ENCODE measurements at places on chromosomes 12 and 14. TPM values are rescaled to one million over a fixed set of nuclear protein-coding genes. Genes with fewer than 3 reads are reported as not detected.

Gene RIPK3
- 13.2 TPM for total RNA-seq

Gene IFT81
- total RNA-seq = 1.3 TPM

Gene KRT85
- total RNA-seq = not detected

Gene GPR65
- total RNA-seq = 11.6 TPM

Gene PRH1
- 17.2 TPM for total RNA-seq

Gene CISTR
- not detected for total RNA-seq

Gene KERA
- not detected for total RNA-seq

Gene KRT1
- total RNA-seq = 3.0 TPM

Gene TAS2R42
- total RNA-seq = not detected

Gene EGLN3
- total RNA-seq = 16.0 TPM

Gene RPGRIP1
- total RNA-seq = not detected

Gene BCAT1
- 12.7 TPM for total RNA-seq

Gene SERPINA9
- total RNA-seq = not detected

Gene SERPINA5
- total RNA-seq = not detected

Gene MCRS1
- 67.9 TPM for total RNA-seq

Gene MIP
- total RNA-seq = not detected

Gene OGFOD2
- total RNA-seq = 21.3 TPM

Gene GPR137C
- total RNA-seq = 0.27 TPM

Gene FICD
- 5.8 TPM for total RNA-seq

Gene SNRPF
- total RNA-seq = 77.2 TPM

Gene TAS2R9
- total RNA-seq = not detected

Gene MBD6
- 62.4 TPM for total RNA-seq

Gene REM2
- 0.28 TPM for total RNA-seq

Gene SIX6
- not detected for total RNA-seq

Gene CIROP
- not detected for total RNA-seq

Gene TAS2R19
- total RNA-seq = 3.6 TPM

Gene SIX1
- total RNA-seq = 0.48 TPM

Gene CTSG
- total RNA-seq = not detected

Gene CCDC38
- total RNA-seq = not detected

Gene PPP1R36
- total RNA-seq = not detected

Gene MDM1
- 13.1 TPM for total RNA-seq

Gene ADCY6
- 0.55 TPM for total RNA-seq

Gene SH2B3
- total RNA-seq = 50.9 TPM

Gene MGST1
- 1.4 TPM for total RNA-seq

Gene KRT78
- not detected for total RNA-seq

Gene SCYL2
- total RNA-seq = 34.5 TPM

Gene GLT1D1
- total RNA-seq = 3.2 TPM

Gene MEG3
- not detected for total RNA-seq

Gene TSPAN19
- total RNA-seq = not detected

Gene RBMS2
- total RNA-seq = 11.0 TPM

Gene WSCD2
- total RNA-seq = not detected

Gene RFX4
- not detected for total RNA-seq

Gene SLCO1C1
- not detected for total RNA-seq

Gene MARK3
- total RNA-seq = 81.4 TPM

Gene PDZRN4
- total RNA-seq = not detected

Gene KTN1
- 137 TPM for total RNA-seq

Gene AVPR1A
- total RNA-seq = not detected

Gene HOXC13
- total RNA-seq = not detected

Gene CLEC14A
- total RNA-seq = not detected

Gene ALDH1L2
- total RNA-seq = 1.4 TPM

Gene AQP2
- not detected for total RNA-seq

Gene MBIP
- total RNA-seq = 29.3 TPM

Gene CCDC196
- total RNA-seq = not detected

Gene NTF3
- total RNA-seq = not detected

Gene LRRK2
- not detected for total RNA-seq

Gene TGFB3
- 3.9 TPM for total RNA-seq

Gene PIGH
- 21.8 TPM for total RNA-seq

Gene TSPAN11
- total RNA-seq = not detected

Gene IFNG
- total RNA-seq = 46.3 TPM
